ENCODE measurements at places on chromosomes 2 and 18.

DNA sequence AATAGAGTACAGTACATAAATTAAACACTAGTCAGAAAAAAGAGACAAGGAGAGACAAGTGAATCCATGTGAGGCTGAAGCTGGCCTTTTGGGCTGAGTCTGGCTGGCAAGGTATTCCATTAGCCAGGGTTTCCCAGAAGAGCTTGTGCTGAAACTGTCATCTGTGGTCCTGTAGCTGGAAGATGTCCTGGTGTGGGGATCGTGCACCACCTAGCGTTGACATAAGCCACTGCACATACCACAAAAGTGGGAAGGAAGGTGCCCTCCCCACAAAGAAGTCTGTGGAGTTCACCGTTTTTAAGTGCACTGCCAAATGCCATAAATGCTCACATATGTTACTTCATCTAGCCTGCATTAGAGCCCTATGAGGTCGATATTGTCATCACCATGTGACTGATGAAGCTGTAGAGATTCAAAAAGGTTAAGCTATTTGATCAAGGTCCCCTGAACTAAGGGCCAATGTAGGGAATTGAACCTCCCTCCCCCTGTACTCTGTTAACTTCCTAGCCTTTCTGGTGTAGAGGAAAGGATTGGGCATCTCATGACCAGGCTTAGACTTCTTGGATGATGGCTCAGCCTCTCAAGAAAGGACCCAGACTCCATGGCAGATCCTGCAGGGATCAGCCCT lies 31.9 kb upstream of the GALNT14 start:
- peak; percentile 15 for DNase-seq

GRCh38 chr2:143901185-143901842 lies 618.6 kb downstream of the ZEB2 start:
- DNase-seq, result no peak

DNA sequence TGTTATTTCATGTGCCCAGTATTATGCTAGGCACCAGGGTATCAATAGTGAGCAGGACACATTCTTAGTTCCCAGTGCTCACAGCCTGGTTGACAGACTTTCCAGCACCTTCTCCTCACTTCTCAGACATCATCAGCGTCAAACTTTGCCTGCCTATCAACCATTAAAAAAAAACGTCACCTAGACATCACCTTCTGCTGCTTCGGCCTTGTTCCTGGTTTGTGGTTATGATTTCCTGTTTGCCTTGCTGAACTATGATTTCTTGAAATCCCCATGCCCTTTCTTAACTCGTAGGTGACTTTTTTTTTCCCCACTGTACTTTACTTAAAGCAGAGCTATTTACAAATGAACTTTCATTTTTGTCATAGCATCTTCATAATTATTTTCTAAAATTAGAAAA lies 60.4 kb upstream of the NABP1 start:
- DNase-seq, result peak; percentile 18

DNA sequence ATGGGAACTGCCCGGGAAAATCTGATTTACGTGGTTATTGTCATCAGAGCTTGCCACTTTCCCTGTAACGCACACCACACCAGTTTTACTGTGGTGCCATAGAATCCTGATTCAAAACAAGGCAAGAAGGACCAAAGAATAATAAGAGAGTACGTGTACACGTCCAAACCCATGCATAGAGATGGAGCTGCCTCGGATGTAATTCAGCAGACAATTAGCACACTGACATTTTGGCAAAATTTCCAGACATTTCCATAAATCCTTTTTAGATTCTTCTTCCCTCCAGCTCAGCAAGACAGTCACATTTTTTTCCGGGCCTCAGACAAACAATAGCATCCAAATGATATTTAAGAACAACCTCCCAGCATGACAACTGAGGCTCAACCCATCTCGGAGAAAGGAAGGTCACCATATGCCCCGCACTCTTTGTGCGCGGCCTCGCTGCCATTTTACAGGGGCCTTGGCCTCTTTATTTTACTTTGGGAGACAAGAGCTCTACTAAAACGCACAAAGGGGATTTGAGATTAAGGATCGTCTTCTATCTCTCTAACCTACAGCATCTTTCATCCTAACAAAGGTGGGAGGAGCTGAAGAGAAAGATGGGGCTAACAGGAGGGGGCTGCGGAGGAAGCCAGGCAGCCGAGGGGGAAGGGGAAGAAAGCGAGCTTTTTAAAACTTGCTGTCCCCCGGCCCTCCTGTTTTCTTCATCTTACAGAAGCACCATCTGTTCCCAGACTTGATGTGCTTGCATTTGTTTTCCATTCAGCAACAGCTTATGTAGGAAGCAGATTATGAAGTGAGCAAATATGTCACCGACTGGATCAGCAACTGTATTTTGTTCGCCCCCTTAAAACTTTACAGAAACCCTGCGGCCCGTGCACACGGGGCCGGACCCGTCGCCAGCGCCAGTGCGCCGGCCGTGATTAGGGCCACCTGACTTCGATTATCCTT lies 61.0 kb downstream of the CDCA7 start:
- DNase-seq, result no peak

GRCh38 chr18:48030616-48031480 lies 100.4 kb upstream of the SMAD2 start:
- DNase-seq, result no peak

- DNase-seq, result no peak
These were observed 35.8 kb downstream of the SH3RF3 start for GRCh38 chr2:109164739-109165221.

- no peak for DNase-seq
These were observed 53.1 kb downstream of the CYRIA start for GRCh38 chr2:16612490-16612889.

DNA sequence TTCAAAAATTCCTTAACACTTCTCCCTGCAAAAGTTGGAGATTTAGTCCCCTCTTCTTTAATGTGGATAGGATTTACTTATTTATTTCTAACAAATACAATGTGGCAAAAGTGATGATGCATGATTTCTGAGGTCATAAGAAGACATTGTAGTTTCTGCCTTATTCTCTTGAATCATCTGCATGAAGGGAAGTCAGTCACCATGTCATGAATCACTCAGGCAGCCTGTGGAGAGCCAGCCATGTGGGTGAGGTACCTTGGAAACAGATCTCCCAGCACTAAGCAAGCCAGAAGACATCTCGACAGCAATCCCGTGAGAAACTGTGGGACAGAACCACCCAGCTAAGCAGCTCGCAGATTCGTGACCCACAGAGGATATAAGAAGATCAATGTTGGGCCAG lies 2.7 kb upstream of the ZC3H8 start:
- DNase-seq, result no peak

GRCh38 chr18:49161627-49162026 lies 210.9 kb upstream of the SMAD7 start:
- no peak for DNase-seq

DNA sequence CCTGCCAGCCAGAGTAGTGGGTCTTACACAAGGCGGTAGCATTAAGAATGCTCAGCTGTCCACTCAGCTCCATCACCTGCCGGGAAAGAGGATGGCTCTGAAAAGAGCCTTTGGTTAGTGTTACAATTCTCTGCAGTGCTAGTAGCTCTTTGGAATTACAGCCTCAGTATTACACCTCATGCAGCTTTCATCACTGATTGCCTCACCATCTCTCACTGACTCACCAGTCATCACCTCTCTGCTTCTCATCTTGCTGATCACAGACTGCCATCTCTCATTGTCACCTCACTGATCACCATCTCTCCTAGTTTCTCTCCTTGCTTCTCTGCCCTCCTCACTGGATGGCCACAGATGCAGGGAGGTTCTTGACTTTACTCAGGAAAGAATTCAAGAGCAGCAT lies 573.5 kb upstream of the SETBP1 start:
- no peak for DNase-seq

DNA sequence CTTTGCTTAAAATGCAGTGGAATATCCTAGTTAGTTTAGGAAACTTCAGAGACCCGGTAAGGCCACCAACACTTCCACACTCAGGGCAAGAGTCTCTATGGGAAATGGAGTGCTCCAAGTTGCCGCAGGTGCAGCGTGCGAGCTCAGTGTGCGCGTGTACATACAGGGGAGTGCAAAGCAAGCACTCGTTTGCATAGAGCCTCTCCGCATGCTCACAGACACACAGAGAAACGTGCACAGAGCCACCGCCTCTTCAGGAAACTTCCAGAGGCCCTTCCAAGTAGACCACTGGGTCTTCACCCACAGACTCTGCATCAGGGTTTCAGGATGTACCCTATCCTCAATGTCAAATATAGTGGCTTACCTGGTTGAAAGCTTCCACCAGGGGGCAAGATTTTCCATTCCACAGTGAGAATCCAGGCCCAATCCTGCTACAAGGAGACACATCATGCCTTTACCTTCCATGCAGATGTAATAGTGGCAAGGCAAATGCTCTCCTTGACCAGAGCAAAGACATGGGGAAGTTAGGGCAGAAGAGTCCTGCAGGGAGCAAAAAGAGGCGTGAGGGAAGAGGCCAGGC lies 513.0 kb upstream of the MYT1L start:
- no peak for DNase-seq

GRCh38 chr2:135893374-135893794 lies 17.1 kb upstream of the MCM6 start:
- DNase-seq, result no peak

GRCh38 chr2:106106622-106107508 lies 87.2 kb downstream of the UXS1 start:
- no peak for DNase-seq

- DNase-seq, result no peak
These were observed 132.1 kb upstream of the DNMT3A start for GRCh38 chr2:25473758-25474340.

GRCh38 chr2:150480241-150480640 lies 7.2 kb downstream of the RND3 start:
- DNase-seq, result no peak

- DNase-seq, result no peak
These were observed 1.5 kb downstream of the EPAS1 start for GRCh38 chr2:46298522-46299353.

GRCh38 chr2:90209806-90210205 lies 1518.3 kb downstream of the RPIA start:
- DNase-seq, result no peak

- no peak for DNase-seq
These were observed 18.5 kb upstream of the EML6 start for GRCh38 chr2:54704688-54705605.

- no peak for DNase-seq
These were observed 734.5 kb upstream of the ACVR2A start for GRCh38 chr2:147110317-147110716.

GRCh38 chr2:47227532-47228279 lies 72.6 kb upstream of the STPG4 start:
- DNase-seq, result no peak

GRCh38 chr2:233525791-233526190 lies 40.8 kb downstream of the USP40 start:
- no peak for DNase-seq

DNA sequence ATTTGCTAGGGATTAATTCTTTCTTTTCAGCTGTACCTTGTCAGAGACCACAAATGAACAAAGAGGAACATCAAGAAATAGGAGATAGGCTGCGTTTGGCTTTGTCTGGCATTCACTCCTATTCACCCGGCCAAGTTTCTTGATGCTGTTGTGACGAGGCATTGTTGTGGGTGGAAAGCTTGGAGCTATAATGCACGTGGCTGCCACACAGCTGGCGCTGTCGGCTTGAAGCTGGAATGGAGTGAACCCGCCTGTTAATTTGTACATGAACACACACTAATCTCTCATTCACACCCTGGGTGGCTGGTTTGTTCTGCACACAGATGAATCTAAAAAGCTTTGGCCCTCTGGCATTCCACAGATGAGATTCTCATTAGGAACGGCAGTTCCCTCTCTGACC lies 274.9 kb upstream of the GYPC start:
- no peak for DNase-seq

- no peak for DNase-seq
These were observed 409.9 kb upstream of the NRXN1 start for GRCh38 chr2:51441786-51442185.

DNA sequence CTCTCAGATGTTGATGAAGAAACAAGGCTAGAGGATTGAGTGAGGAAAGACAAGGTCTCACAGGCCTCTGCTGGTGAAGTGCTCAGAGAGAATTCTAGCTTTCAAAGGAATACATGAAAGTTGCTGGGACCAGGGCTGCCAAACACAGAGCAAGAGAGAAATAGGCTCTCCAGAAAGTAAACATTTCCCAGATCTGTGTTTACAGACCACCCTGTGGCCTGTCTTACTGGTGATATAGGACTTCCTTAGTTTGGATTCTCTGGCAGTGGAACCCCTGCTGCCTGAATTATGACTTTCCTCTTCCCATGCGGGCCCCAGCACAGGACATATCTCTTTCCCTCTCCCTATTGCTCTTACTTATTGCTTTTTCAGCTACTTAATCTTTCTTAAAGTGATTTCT lies 64.5 kb downstream of the TACR1 start:
- no peak for DNase-seq

- no peak for DNase-seq
These were observed 215.3 kb downstream of the ZFP36L2 start for GRCh38 chr2:43011158-43011491.

- DNase-seq, result no peak
These were observed 69.7 kb downstream of the TGOLN2 start for GRCh38 chr2:85257970-85258605.

- no peak for DNase-seq
These were observed 24.1 kb upstream of the APOB start for GRCh38 chr2:21067859-21068537.

DNA sequence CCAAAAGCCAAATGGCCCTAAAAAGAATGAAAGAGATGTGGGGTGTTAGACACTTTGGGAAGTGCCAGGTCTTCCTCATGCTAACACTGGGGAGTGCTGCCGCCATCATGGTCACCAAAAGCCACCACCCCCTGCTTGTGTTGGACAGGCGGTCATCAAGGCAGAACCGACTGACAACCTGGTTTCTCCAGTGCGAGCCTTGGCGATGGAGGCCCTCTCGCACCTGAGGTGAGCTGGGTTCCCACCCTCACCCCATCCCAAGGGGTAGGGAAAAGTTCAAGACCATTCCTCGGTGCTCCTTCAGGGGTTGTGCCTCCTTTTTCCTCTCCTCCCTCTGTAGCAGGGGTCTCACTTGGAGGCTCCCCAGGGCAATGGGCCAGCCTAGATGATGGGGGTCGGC lies 33.6 kb downstream of the MROH2A start:
- peak; percentile 4 for DNase-seq

DNA sequence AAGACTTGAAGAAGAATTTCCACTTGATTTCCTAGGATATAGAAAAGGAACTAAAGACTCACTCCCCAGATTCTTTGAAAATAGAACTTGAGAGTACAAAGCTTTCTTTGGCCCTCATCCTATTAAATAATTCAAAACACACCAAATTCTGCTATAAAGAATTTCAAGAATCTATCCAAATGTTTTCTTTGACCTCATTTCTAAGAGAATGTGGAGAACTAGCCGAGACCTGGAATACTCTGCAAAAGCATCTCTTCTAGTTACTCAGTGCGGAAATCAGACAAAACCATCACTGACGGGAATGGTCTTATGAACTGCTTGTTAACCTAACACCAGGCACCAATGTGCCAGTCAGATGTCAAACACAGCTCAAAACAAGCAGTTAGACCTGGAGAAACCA lies 44.2 kb upstream of the ARL5A start:
- DNase-seq, result no peak

GRCh38 chr2:116511426-116511825 lies 1303.1 kb upstream of the DDX18 start:
- no peak for DNase-seq

Measured in activated CD4-positive, alpha-beta T cell treated with anti-CD3 and anti-CD28 coated beads for 1 hour (primary cell).